Natural killer cell treated with Interleukin-12 subunit alpha and Interleukin-12 subunit beta and Interleukin-15 and Interleukin-18, amount 100 ng/mL, for 72 hours (primary cell): ENCODE measurements at places on chromosomes 1 and 21. TPM values are rescaled to one million over a fixed set of nuclear protein-coding genes. Genes with fewer than 3 reads are reported as not detected.

- H3K36me3 ChIP-seq, result no peaks in the 10 kb centered on the region
- peak; percentile 10 for DNase-seq
- no peak overlapping the region for H3K4me3 ChIP-seq
- H3K27ac ChIP-seq, result no peak overlapping the region
Measured at GRCh38 chr1:180173952-180174351, 19.3 kb downstream of the QSOX1 start.

DNA sequence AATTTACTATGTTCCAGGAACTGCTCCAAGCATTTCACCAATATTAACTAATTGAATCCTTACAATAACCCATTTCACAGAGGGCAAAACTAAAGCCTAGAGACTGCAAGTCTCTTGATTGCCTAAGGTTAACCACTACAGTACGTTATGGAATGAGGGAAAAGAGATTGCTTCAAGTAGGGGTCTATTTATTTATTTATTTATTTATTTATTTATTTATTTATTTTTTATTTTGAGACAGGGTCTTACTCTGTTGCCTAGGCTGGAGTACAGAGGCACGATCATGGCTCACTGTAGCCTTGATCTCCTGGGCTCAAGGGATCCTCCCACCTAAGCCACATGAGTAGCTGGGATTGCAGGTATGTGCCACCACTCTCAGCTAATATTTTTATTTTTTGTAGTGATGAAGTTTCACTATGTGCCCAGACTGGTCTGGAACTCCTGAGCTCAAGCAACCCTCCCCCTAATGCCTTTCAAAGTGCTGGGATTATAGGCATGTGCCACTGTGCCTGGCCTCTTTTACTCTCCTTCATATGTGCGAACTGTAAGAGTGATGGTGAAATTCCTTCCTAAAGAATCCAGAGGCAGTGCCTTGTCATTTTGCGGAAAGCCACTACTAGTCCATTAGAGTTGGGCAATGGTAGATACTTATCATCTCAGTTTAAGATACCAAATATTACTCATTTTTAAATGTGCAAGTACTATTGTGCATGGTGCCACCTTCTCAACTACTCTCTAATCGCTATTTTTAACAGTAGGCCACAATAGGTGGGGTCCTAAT is 65.7 kb upstream of the CYP2J2 start:
- no peak overlapping the region for H3K4me3 ChIP-seq
- H3K27ac ChIP-seq, result no peak overlapping the region
- no peaks in the 10 kb centered on the region for H3K4me1 ChIP-seq
- peaks cover 12% of the 10 kb centered on the region for H3K27me3 ChIP-seq

ATP1A2 gene
- not detected for total RNA-seq

GRCh38 chr1:167013108-167013929 is 24.2 kb downstream of the MAEL start:
- peaks cover 32% of the 10 kb centered on the region for H3K27me3 ChIP-seq
- no peaks in the 10 kb centered on the region for H3K36me3 ChIP-seq
- H3K27ac ChIP-seq, result no peak overlapping the region
- DNase-seq, result no peak
